KG1 (cell line): ENCODE measurements at places on chromosomes 3 and 15.

DNA sequence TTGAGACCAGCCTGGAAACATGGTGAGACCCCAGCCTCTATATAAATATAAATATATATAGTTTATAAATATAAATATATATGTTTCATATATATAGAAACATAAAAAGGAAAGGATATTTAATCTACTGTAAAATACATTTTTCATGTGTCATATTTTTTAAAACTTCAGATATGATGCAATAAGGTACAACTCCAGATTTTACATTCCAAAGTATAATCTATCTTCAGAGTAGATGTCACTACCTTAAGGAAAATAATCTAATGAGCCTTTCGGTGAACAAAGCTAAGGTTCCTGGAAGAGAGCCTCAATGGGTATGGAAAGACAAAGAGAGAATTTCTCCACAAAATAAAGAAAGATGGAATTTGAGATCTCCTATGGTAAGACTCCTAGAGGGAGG, 16.9 kb downstream of the EFHB start:
- DNase-seq, result no peak

- no peak for DNase-seq
These were observed 20.9 kb downstream of the AMOTL2 start for GRCh38 chr3:134353171-134353825.

DNA sequence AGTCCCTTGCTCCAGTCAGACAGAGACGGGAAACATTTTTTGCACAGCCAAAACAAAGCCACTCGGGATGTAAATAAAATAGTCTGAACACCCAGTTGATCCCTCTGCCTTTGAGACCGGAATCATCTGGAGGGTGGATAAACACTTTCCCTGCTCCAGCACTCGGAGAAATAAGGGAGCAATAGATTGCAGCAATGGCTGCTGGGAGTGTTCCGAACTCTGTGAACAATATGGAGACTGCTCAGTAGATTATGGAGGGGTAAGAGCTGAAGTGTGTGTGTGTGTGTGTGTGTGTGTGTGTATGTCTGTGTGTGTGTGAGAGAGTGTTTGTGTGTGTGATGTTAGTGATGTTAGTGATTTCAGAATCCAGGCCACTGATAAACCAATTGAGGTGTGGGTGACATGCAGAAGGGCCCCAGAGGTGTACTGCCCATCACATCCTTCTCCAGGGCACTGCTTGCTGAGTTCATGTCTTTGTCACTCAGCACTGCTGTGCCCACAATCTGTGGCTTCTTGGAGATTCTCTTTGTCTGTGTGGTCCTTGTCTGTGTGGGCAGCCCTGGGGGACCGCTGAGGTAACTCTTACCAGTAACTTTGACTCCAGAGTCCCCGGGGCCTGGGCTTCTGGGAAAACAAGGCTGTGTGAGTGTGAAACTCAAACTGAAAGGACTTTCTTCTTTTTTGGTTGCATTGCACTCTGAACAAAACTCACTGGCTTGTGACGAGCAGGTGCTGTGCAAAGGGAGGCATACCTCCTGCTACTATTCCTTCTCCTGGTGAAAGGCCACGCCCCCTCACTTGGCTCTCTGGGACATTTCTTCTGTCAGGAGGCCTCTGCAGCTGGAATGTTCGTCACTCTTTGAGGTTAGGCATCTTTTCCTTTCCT, 23.0 kb downstream of the CRYGS start:
- no peak for DNase-seq

GRCh38 chr15:52112203-52112750, 298 bp downstream of the BCL2L10 start:
- no peak for DNase-seq

GRCh38 chr15:35443376-35443775, 102.6 kb downstream of the DPH6 start:
- no peak for DNase-seq

DNA sequence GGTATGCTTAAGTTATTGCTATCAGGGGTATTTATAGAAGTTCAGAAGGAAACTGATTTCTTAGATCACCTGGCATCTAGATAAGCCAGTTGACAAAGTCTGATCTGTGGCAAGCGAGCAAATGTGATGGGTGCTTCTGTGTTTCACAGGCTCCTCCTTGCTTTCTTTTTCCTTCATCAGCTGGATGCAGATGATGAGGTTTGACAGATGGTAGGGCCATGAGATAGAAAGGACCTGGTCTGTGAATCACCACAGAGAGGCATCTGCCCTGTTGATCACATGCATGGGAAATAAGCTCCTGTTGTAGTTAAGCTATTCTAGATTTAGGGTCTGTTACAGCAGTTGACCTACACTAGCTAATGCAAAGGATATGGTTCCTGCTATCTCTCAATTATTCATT, 372.0 kb downstream of the NEK10 start:
- DNase-seq, result no peak

GRCh38 chr3:122890077-122890719, 95.3 kb downstream of the SLC49A4 start:
- DNase-seq, result no peak

DNA sequence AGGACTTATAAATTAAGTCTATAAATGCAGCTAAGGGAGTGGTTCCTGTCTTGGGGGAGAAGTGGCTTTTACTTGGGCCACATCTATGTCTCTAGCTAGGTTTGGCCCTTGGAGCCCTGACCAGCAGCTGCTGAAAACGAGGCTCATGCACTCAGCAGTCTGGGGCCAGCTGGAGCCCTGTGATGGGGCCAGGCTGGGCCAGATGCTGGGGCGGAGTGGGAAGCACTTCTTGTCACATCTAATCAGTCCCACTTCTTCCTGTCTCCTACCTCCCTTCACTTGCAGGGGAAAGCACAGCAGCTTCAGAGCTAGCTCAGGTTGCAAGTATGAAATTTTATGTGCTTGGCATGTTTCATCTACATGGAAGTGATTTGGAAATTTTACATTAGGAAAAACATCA, 209.9 kb upstream of the ROPN1 start:
- no peak for DNase-seq
